ENCODE measurements at places on chromosomes 3 and 15.
A peak's percentile ranks its signal among the peaks of the same experiment; 100 is the strongest.

DNA sequence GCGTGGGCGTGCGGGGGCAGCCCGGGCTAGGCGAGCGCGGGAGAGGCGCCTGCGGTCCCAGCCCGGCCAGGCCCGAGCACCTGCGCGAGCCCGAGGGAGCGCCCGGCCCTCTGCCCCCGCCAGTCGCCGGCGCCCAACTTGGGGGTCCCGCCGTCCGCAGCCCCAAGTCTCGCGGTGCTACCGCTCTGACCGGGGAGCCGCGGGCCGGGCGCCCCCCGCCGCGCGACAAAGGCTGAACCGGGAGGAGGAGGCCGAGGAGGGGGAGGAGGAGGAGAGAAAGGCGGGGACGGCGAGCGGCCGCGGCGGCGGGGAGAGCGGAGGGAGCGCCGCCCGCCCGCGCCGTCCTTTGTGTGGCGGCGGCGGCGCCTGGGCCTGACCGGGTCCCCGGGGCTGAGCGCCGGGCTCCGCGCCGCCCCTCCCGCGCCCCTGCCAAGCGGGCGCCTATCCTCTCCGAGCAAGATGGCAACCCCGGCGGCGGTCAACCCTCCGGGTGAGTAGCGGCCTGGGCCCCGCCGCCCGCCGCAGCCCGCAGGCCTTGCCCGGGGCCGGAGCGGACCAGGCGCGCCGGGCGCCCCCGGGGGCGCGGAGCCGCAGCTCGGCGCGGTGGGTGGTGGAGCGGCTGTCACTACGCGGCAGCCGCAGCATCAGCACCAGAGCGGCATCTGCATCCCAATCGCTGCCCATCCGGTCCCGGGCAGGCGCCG, at the start of gene ARNT2:
TSS of gene ARNT2 (plus strand) at position 326 of the 704 bp plus-strand sequence. CDS start at position 460, 134 bp downstream.
- peak; percentile 63 for DNase-seq

GRCh38 chr15:77739591-77740378, 107.1 kb upstream of the LINGO1 start:
- DNase-seq, result no peak

DNA sequence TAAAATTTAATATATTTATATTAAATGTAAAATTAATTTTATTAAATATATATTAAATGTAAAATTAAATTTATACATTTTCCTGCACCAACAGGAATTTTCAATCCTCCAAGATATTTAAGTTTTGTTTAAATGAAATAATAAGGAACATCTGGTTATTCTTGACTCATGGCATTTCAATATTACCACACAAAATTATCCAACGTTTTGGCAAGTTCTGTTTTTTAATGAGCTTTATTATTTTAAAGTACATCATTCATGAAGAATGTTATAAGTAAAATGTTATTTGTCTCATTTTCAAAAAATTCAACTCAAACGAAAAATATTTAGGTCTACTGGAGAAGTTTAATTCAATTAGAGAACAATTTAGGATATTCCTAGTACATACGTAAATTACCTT, 811.4 kb downstream of the NAALADL2 start:
- no peak for DNase-seq

DNA sequence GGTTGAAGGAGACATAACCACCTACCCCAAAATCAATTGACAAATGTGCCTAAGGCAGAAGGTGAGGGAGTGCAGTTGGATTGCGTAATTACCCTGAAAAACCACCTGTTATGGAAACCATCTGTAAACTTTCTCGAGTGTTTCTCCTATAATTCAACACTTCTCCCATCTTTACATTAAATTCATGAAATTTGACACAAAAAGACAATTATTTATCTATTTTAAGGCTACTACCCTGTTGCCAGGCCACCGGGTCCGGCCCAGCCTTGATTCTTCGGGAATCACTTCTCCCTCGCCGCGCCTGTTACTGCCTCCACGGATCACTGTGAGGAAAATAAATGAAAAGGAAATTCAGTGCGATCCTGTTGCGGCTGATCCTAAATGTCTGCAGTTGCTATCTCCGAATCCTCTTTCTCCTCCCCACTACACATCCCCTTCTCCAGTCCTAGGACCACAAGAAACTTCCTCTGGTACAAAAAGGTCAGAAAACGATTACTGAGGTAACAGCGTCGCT, 646 bp downstream of the IQCB1 start:
- peak; percentile 17 for DNase-seq

- DNase-seq, result no peak
Measured at GRCh38 chr3:135364676-135365075, 569.6 kb downstream of the EPHB1 start.

GRCh38 chr15:56530157-56530556, 65.2 kb upstream of the MNS1 start:
- DNase-seq, result no peak

DNA sequence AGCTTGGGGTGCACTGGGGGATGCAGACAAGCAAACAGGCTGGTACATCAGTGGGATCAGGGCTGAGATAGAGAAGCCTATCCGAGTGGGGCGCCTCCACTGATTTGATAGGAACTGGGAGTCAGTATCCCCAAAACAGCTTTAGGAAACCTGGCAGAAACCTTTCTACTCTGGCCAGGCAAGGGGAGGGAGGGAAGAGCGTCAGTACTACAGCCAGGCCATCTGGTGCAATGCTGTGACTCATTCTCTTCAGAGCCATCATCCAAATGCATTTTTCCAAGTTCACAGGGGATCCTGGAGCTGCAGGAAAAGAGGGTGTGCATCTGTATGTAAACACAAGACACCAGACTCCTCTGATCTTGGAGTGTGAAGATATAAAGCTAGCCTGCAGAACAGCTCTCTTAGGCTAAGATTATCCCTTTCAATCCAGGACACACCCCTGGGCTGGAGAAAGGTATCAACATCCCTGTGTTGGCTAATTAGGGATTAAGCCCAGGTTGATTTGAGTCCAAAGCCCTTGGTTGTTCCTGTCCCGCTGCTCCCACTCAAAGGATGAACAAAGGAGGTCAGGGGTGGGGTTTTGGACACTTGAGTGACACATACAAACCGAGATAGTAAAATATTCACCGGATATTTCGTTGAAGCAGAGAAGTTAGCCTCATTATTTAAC, 9.3 kb downstream of the GALNT15 start:
- DNase-seq, result peak; percentile 76

DNA sequence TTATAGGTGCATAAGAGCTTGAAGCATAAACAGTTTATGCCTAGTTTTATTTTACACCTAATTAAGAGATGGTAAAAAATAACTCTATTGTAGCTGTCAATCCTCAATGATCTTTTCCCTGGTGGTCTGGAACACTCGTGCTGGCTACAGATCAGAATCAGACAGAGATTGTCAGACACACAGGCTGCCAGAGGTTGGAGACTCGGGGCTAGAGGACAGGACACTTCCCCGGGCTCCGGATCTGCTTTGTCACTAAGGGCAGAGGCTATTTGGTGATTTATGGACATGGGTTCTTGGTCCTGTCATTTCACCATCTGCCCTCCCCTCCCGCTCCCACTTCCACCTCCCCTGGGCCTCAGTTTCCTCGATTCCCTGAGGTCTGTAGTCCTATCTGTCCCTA, 16.5 kb upstream of the FAM174B start:
- no peak for DNase-seq

- DNase-seq, result no peak
Measured at GRCh38 chr15:97522347-97522746, 438.2 kb upstream of the ARRDC4 start.

DNA sequence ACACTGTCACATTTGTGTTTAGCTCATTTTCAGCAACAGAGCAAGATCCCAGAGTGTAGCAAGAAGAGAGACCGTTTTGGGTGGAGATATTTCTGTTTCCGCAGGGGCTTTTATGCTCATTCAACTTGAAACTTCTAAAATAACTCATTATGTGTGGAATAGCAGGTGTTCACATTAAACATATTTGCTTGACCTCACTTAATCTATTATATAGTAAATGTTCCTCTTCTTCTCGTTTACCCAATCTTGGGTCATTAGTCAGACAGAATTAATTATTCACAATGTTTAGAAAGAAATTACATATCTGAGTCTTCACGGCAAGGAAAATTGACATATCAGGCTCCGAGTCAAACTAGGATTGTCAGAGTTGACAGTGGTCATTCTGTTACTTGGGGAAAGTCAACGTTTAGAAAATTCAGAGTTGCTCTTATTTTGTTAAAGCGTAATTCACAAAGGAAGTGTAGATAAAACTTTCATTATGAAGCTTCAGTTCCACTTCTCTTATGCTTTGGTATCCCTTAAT, 222.9 kb downstream of the TPRG1 start:
- DNase-seq, result no peak

- DNase-seq, result no peak
Measured at GRCh38 chr3:150521463-150521862, 24.8 kb downstream of the SERP1 start.

DNA sequence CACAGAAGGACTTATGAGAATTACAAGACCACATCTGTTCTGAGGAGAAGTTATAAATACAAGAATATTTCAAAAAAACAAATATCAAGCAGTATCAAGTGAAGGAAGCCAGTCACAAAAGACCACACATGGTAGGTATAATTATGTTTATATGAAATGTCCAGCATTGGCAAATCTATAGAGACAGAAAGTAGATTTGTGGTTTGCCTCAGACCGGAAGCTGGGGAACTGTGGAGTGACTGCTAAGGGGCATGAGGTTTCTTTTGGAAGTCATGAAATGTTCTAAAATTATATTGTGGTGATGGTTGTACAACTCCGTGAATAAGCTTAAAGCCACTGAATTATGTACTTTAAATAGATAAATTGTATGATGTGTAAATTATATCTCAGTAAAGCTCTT, 136.9 kb downstream of the FRMD5 start:
- DNase-seq, result no peak

GRCh38 chr3:180329187-180329586, 272.8 kb upstream of the TTC14 start:
- no peak for DNase-seq

DNA sequence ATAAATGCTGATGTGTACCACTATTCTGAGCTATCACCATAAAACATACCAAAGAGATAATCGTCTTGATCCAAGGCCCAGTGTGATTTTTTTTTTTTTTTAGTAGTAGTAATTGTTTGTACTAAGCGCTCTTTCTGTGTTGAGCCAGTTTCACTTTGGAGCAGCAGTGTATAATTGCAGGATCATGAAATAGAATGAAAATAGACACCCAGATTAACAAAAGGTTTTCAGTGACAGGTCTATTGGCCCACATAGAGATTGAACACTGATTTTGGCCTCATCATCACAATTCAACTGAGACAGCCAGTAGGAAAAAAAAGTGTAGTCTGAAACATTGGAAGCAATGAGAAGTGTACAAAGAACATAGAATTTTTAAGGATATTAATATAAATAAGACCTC, 749.8 kb downstream of the NAALADL2 start:
- no peak for DNase-seq

DNA sequence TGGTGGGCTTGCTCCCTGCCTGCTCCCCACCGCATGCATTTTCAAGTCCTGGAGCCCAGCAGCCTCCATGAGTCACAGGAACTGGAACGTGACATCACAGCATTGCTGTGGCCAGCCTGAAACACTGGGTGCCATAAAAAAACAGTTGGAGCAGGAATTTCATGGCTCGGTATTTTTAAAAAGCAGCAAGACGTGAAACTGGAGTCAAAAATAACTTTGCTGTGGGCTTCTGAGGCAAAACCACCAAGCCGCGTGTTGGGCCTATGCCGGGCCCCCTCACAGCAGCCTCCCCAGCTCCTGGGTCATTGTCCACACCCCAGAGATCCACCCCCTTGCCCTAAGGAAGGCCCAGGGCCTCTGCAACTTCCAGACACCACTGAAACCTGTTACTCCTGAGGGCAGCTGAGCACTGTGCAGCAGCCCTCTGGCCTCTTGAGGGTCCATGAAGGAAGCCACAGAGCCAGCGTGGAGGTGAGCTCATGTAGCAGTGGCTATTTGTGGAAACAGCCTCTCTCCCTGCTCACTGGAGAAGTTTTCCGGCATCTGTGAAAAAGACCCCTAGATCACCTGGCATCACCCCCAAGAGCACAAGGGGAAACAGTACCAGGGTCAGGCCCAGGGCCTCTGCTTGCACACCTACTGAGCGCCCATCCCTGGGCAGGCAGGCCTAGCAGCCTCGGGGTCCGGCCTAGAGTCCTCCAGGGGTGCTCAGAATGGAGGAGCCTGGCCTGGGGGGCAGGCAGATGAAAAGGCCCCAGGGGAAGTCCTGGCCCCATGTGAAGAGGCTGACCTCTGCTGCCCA, 34.0 kb upstream of the DUSP7 start:
- peak; percentile 85 for DNase-seq

DNA sequence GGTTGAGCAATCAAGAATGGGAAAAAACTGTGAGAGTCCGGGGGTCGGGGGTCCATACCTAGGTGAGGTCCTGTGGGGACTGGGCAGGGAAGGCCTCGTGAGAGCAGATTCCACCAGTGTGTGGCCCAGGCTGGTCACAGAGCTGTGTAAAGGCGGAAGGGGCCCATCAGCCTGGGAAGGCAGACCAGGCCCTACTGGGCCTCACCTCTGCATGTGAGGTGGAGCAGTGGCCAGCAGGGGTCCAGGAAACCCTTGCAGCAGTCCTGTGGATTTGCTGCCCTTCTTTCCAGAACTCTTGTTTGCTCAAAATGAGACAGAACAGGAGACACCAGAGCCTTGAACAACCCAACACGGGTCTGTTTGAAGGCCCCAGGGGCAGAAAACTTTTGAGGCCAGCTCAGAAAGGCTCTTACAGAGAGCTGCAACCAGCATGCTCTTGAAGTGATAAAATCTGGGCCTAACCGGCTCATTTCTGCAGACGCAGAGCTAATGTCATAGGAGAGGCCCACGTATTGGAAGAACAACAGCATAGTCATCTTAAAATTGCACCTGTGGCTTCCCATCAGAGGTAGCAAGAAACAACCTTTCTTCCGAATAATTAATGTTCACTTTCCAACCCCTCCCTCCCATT, 30.3 kb upstream of the HHATL start:
- DNase-seq, result no peak

DNA sequence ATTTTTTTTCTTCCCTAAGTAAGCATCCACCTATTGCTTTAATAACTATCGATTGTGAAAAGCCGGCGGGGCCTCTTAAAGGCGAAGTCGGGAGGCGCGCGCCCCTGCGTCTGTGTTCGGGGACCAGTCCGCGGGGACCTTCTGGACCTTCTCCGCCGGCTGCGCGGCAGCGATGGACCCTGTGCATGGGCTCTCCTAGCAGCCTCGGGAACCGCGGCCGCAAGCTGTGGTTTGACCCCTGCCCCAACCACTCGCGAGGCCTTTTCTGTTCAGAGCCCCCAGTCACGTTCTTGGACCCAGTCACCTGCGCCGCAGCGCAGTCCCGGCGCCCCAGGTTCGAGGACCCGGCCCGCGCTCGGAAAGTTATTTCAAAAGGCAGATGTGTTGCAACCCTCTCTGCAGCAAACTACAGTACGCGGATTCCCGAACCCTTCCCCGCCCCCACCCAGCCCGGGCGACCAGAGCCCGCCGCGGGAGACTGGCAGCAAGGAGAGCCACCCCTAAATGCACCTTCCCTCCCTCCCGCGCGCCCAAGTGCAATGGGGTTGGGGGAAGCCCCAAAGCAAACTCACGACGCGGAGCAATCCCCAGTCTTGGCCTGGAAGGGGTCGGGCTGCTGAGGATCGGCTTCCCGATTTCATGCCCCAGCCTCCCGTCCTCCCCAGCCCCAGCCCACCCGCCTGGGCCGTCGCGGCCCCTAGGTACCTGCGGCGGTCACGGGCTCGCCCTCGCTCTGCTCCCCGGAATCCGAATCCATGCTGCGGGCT, 684 bp downstream of the TNFAIP8L3 start:
- no peak for DNase-seq

- no peak for DNase-seq
Measured at GRCh38 chr3:5095886-5096285, 26.2 kb upstream of the ARL8B start.

GRCh38 chr3:108863799-108864135, 41.2 kb downstream of the TRAT1 start:
- DNase-seq, result no peak
